Right cardiac atrium (tissue), 5 donors: ENCODE measurements at places on chromosomes 3 and 15.

DNA sequence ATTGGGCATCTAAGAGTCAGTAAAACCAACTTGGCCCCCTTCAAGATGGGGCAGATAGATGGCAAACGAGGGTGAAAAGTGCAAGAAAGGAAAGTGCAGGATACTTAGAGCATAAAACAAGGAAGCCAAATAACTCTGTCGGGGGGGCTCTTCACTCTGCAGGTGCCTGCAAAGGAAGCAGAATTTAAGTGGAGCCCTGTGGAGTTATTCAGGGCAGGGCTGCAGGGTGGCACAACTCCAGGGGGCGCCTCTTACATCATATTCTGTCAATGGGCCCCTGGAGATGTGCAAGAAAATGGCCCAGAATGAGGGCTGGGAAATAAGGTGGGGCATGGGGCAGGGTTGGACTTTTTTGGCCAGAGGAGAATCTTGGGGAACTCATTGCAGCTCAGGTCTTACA, 69.7 kb downstream of the CD47 start:
- no peak for DNase-seq

DNA sequence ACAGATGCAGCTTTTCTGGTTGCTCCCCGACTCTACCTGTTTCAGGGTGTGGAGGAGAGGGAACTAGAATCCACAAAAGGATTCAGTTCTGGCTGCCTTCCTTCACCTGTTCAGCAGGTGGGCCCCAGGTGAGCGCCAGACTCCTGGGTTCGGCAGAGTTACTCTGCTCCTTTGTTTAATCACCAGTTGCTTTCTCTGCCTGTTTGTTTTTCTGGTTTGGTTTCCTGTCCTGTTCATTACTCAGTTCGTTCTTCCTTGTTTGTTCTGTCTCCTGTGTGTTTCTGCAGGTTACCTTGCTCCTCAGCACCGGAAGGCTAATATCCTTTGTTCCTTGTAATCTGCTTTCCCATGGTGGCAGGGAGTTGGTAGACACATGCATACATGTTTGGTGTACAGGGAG, 508.5 kb upstream of the ATP11B start:
- DNase-seq: no peak

GRCh38 chr3:15303216-15303615, 29.2 kb downstream of the SH3BP5 start:
- DNase-seq: no peak

- peak; percentile 63 for DNase-seq
Measured at GRCh38 chr3:9552252-9552999, 1.2 kb downstream of the LHFPL4 start.

- no peak for DNase-seq
Measured at GRCh38 chr3:127009531-127009930, 26.6 kb downstream of the PLXNA1 start.

DNA sequence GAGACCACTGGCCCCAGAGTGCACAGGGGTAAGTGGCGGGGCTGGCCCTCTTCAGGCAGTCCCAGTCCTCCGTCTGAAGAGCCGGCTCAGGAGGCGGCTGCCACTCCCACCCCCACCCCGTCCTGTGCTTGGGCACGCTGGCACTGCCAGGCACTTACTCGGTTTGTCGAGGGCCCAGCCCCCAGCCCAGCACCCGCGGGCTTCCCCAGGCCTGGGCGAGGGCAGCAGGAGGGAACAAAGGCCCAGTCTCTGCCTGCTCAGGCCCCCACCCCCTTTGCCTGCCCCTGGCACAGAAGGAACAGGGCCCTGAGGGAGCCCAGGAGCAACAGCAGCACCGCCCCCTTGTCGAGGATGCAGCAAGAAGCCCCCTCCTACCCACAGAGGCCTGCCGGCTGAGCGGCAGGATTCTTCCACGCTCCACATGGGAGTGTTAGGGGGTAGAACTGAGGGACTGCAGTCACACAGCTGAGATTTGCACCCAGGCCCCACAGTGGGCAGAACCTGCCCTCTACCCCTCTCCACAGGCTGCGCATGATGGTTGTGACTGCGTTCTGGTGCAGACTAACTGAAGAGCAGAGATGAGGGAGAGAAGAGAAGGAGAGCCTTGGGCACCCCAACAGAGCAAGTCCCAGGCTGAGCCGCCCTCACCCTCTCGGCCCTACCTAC, 8.9 kb downstream of the DUSP7 start:
- peak; percentile 80 for DNase-seq

DNA sequence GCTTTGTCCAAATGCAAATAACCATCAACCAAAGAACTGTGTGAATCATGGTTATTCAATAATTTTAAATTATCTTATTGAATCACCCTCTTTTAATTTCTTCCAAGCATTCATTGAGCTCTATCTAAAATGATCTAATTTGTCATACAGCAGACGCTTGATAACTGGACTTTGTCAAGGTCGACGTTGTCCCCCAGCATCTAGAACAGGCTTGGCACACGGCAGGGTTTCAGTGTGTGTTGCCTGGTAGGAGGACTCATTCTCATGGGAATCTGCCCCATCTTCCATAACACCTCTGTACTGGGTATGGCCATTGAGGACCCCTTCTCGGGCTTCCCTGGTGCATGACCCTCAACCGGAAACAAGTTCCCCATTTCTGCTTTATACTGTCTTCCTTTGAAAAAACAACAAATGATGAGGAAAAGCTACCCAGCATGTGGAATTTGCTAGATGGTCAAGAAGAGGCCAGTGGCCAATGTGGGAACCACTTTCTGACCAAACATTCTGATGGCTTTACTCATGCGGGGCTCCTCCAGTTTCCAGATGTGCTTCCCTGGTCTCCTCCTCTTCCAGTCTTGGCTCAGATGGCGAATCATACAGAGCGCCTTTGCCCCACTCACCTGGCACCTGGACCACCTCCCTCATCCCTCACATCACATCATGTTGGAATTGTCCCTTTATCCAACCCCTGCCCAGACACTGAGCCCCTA, 41.7 kb upstream of the SEC22A start:
- DNase-seq: no peak

- DNase-seq: no peak
Measured at GRCh38 chr15:101446518-101447167, 42.9 kb downstream of the PCSK6 start.

GRCh38 chr3:62284442-62284841, 88.9 kb downstream of the FEZF2 start:
- no peak for DNase-seq

GRCh38 chr3:127455541-127456450, 134.7 kb downstream of the TPRA1 start:
- DNase-seq: peak; percentile 89

DNA sequence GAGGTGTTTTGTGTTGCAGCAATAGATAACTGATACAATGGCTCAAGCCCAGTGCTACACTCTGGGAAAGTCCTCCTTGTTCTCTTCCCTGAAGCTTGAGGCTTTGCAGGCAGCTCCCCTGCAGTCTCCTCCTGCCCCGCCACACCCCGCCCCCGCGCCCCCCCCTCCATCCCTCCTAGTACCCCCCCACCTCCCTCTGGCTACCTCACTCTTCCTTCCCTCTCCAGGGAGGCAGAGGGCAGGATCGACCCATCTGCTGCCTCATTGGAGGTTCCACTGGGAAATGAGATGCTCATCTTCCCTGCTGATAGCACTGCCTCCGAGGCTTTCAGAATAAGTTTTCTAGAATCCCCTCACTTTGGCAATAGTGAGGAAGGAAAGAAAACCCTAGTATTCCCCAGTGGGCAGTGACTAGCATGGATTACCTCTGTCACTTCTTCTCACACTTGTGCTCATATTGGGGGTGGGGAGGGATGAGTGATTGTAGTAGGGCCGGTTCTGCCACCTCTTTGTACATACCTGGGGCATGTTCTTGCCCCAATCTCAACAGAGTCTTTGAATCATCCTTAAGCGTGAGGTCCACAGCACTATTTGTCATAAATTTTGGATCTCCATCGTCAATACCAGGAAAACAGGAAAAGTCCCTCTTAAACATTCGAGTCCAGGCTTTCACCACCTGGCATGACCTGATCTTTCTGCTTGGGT, 16.3 kb upstream of the RAB7A start:
- no peak for DNase-seq

DNA sequence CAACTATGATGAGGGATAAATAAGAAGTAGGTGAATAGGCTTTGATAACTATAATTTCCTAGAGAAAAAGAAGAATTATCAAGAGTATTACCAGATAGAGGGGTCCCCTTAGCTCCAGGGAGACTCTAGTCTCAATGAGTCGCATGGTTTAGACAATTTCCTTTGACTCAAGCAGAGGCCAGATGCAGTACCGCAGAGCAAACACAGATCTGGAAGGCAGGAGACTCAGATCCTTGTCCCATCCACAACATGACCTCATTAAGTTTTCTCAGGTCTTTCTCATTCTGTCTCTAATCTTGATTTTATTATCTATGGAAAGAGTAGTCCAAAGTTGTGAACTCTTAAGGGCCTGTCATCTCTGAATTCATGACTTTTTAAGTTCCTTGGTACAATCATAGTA, 987.9 kb downstream of the NTRK3 start:
- no peak for DNase-seq

DNA sequence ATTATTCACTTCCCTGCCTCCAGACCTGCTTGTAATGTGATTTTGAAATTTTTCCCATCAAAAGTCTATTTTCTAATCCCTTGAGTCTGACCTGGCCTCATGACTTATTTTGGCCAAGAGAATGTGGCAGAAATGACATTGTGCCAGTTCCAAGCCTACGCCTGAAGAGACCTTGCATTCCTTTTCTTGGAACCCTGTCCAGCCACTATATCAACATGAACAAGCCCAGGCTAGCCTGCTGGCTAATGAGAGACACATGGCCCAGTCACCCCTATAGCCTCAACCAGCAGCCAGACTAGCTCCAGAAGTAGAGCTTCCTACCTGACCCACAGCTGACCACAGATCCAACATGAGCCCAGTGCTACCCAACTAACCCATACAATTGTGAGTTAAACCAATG, 121.1 kb upstream of the ACP3 start:
- no peak for DNase-seq

DNA sequence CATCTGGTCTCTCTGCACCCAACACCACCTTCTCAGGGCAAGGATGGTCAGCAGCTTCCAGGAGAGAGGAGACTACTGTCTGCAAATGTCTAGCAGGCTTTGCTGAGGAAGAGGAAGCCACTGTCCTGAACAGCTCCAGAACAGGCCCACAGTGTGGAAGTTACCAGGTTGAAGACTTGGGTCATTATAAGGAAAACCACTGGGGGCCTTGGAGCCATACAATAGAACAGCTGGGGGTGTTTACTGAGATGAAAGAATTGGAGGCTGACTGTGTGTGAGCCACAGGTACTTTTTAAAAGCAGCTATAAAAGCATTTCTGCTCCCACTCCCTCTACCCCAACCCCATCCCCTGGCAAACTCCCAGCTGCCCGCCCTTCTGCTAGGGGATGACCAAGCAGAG, 24.2 kb downstream of the SRGAP3 start:
- DNase-seq: no peak

DNA sequence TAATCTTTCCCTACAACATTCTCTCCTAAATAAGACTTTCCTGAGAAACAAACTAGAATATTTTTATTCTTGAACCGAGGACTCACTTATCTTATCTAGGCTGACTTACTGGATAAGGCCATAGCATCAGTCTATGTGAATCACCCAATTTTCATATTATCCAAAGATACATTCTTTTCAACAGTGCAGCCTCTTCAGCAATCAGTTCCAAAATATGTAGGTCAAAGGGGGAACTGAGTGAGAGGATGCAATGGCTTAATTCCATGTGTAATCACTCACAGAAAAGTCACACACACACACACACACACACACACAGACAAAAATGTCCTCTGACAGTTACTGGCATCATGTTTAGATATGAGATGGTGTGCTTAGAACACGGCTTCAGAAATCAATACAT, 31.5 kb upstream of the MECOM start:
- no peak for DNase-seq

DNA sequence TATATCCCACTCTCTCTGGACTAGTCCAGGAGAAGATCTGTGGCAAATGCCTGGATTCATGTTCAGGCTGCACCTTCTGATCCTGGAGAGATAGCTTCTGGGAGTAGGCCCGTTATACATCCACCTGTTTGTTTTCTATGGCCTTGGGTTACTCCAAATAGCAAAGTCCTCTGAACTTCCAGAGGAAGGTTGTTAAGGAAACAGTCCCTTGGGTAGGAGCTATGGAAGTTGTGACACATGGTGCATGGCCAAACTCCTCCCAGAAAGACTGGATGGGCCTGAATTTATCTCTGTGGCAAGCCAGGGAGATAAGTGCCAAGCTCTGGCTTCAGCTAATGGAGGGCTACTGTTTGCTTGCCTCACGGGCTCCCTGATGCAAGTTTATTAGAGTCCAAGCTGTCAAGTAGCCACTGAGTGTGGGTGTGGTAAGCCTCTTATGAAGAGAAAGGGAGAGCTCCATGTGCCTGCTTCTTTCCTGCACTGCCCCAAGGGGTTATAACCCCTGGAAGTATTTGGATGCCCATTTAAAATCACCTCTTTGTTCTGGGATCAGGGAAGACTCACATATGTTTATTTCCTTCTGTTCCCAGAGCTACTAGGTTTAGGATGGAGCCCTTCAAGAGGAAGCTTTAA, 328.7 kb upstream of the ATP11B start:
- DNase-seq: no peak

- no peak for DNase-seq
Measured at GRCh38 chr15:79943820-79944219, 27.2 kb downstream of the BCL2A1 start.
